ENCODE measurements at places on chromosomes 3 and 15.

- no peak for DNase-seq
Measured at GRCh38 chr15:100335335-100335999, 6.3 kb downstream of the ADAMTS17 start.

DNA sequence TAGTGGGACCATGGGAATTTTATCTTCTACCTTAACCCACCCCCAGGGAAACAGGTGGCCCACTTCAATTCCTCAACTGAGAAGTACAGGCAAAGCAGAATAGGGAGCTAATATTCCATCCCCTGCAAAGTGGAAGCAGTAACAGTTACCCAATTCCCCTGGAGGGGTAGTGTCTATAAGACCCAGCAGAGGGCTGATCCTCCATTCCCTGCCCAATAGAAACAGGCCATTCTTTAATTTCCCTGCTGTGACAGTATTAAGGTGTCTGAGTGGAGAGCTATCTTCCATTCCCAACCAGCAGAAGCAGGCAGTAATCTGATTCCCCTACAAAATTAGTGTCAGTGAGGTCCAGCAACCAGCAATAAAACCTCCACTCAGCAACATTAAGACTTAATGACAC is 219.8 kb downstream of the ULK4 start:
- DNase-seq: no peak

- no peak for DNase-seq
Measured at GRCh38 chr3:14481646-14482036, 58.5 kb downstream of the GRIP2 start.

- DNase-seq: no peak
Measured at GRCh38 chr3:24504772-24505171, 10.1 kb upstream of the THRB start.
